ENCODE measurements at places on chromosomes 2 and 18. TPM values are rescaled to one million over a fixed set of nuclear protein-coding genes. Genes with fewer than 3 reads are reported as not detected.

GRCh38 chr2:94999431-94999883 is 26.1 kb upstream of the MAL start:
- no peak for DNase-seq

GRCh38 chr2:231819447-231820042 is 33.3 kb downstream of the COPS7B start:
- no peak for DNase-seq

DNA sequence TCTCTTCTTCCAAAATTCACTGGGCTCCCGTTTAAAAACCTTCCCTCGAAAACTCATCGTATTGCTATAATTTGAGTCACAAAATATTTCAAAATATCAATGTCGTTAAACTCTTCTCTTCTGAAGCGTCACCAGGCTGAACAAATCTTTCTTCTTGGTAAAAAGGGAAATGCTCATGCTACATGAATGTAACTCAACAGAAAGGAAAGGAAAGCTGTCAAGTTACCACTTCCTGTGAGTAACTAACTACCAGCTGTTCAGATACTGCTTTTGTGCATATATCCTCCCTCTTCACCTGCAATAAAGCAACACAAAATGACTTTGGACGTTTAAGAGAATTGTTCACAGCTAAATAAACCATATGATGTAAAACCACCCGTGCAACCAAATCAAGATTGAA is 95.4 kb downstream of the DOCK10 start:
- DNase-seq = no peak

GRCh38 chr2:44537264-44537663 is 175.5 kb downstream of the CAMKMT start:
- DNase-seq = no peak

FOXD4L1 gene
- not detected for total RNA-seq

TUBB8B gene
- not detected for total RNA-seq

KIF1A gene
- total RNA-seq = 1.6 TPM

ZBTB7C gene
- total RNA-seq = 2.1 TPM
